ENCODE measurements at places on chromosomes 7 and 10. TPM values are rescaled to one million over a fixed set of nuclear protein-coding genes. Genes with fewer than 3 reads are reported as not detected.

- DNase-seq, result no peak
These were observed 107.0 kb upstream of the KIF5B start for GRCh38 chr10:32163071-32163761.

DNA sequence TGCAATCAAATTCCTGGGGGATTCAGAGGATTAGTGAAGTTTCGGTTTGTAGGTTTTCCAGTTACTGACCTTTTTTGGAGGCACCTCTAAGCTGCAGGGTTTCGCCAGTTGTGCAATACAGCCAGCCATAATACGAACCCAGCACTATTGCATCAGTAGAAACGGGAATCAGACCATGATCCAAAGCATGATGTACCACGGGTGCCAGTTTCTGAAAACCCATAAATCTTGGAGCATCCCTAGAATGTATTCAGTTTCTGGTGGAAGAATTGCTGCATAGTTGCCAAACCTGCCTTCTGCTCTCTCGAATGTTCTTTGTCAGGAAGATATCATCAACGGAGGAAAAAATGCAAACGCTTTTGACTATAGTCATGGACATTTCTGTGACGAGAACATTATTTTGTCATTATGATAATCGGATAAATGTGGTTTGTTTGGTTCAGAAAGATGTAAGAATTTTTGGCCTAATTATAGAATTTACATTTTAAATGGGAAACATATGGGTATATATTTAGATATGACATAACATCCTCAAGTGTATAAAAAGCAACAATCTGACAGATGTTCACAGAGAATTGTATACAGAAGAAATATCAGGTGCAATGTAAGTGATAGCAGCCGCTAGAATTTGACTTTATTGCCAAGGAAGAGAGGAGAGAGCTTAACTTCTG is 186.2 kb upstream of the PRKCQ start:
- DNase-seq, result no peak

DNA sequence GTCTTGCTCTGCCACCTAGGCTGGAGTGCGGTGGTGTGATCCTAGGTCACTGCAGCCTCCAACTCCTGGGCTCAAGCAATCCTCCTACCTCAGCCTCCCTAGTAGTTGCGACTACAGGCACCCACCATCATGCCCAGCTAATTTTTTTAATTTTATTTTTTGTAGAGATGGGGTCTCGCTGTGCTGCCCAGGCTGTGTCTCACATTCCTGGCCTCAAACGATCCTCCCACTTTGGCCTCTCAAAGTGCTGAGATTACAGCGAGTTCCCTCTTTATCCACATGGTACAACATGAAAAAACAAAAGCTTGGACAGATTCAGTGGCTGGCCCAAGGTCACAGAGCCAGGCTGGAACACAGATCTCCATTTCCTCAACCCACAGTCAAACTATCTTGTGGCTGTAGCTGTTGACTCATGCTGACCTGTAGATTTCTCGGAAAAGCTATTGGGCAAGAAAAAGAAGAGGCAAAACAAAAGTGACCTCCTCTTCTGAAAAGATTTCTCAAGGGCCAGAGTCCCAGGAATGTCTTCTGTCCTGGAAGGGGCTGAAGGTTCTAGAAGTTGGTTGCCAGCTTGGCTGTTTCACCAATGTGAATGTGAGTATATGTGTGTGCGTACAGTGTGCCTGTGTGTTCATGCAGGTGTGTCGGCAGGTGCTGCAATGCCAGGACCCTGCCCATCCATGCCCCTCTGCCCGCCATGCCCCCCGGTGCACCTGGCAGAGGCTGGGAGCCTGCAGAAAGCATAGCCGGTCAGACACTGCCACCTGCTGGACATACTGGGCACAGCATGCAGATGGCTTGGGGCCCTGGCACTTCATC is 28.4 kb downstream of the TMEM130 start:
- DNase-seq, result peak; percentile 56

DNA sequence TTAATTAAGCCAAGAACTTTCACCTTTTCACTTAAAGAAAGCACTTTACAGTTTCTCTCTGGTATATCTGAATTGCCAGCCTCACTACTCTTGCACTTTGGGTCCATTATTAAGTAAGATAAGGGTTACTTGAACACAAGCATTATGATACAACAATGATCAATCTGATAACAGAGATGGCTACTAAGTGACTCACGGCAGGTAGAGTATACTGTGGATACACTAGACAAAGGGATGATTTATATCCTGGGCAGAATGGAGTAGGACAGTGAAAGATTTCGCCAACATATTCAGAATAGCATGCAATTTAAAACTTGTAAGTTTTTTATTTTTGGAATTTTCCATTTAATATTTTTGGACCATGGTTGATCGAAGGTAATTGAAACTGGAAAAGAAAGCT is 34.3 kb upstream of the ITGB8 start:
- no peak for DNase-seq

- DNase-seq, result no peak
These were observed at the start of gene CNTNAP2 for GRCh38 chr7:146116521-146117222. Gene CNTNAP2, plus strand, starts transcription at chr7:146116801. Its CDS starts 76 bp downstream, at chr7:146116877.

GRCh38 chr10:33524966-33525365 is 190.5 kb upstream of the NRP1 start:
- DNase-seq, result no peak

DNA sequence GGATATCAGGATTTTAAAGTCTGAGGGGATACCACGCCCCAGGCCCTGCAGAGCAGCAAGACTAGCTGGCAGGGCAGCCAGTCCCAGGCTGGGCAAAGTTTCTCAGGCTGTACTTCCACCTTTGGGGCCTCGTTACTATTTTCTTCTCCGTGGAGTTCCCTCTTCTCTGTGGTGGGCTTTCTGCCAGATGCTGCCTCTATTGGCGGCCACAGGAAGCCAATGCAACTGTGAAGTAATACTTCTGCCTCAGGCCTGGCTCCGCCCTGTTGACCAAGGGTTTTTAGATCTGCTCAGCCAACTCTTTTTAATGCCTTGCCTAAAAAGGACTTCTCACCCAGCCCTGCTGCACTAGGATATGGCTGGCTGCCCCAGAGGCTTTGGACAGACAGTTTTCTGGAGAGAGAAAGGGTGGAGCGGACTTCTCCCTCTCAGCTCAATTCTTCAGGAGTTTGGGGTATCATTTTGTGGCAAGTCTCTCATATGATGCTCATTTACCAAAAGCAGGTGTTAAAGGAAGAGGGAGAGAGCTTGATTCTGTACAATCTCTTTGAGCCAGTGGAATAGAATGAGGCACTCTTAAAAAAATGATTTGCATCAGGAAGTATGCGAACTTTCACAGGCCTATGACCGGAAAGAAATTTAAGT is 67.4 kb downstream of the HHEX start:
- DNase-seq, result peak; percentile 79

DNA sequence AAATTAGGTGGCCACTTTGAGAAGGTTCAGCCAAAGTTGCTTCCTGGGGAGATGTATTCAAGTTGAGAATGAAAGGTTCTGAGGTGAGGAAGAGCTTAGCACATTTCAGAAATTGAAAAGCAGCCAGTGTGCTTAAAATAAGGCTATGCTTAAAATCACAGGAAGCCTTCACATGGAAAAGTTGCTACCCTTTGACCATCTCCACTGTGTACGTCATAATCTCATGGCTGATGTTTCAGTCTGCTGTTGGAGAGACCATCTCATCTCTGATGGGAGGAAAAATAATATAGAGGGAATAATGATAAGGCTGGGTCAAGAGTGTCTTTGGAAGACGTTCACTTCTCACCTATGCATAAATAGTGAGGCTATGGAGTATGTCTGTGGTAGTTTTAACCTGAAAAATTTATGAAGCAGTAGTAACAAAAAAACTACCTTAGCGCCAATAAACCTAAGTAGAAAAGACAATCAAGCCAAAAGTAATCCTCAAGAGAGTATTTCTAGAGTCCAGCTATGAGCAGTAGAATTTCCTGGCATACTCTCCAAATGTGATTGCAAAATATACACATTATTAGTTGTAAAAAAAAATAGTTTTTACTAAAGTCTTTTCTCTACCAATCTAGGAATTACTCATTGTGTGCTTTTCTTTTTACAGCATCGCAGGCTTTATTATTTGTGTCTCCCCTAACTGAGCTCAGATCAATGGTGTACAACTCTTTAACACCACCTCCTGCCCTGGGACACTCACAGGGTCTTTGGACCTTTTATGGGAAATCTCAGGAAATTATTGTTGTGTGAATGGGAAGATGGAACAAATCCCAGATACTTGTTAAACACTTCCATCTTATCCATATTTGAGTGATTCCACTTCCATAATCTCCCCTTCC is 435.2 kb upstream of the LRGUK start:
- no peak for DNase-seq

GRCh38 chr10:127964621-127965020 is 57.7 kb downstream of the PTPRE start:
- no peak for DNase-seq

GRCh38 chr7:46649876-46650275 is 728.8 kb upstream of the IGFBP3 start:
- DNase-seq, result no peak

DNA sequence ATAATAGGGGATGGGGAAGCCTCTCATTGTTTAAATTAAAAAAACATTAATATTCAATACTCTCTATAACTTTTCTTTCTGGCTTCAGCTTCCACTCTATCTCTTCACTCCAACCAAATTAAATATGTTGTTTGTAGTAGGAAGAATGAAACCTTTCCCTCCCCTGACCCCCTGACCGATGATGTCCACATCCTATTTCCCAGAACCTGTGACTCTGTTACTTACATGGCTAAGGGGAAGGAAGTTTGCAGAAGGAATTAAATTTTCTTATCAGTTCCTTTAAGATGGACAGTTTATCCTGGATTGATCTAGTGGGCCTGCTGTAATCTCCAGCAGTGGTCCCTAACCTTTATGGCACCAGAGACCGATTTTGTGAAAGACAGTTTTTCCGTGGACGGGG is 130.0 kb downstream of the PLXDC2 start:
- no peak for DNase-seq

Gene POU6F2
- total RNA-seq, result 0.82 TPM

Gene MUC12
- total RNA-seq, result 445 TPM

Gene CAMK2B
- total RNA-seq, result 2.8 TPM

Gene GNGT1
- not detected for total RNA-seq

Gene TLL2
- 0.32 TPM for total RNA-seq

Gene OR6B1
- total RNA-seq, result not detected

Gene UNC5B
- total RNA-seq, result 12.3 TPM

Gene RBM20
- total RNA-seq, result 2.8 TPM

Gene LRRN3
- total RNA-seq, result not detected

Gene LRGUK
- 0.68 TPM for total RNA-seq

Gene ZDHHC16
- total RNA-seq, result 10.8 TPM

Gene SEC24C
- total RNA-seq, result 101 TPM

Data from transverse colon (tissue), 4 donors.